T-helper 17 cell (primary cell): ENCODE measurements at places on chromosomes 6 and 20. TPM values are rescaled to one million over a fixed set of nuclear protein-coding genes. Genes with fewer than 3 reads are reported as not detected.

SLC32A1 gene
- total RNA-seq: not detected

RBM24 gene
- 0.15 TPM for total RNA-seq

GGTLC1 gene
- not detected for total RNA-seq

FAM83C gene
- total RNA-seq: not detected

SLC22A2 gene
- total RNA-seq: not detected

KLHDC3 gene
- total RNA-seq: 31.1 TPM

TNFRSF6B gene
- not detected for total RNA-seq

LHFPL5 gene
- not detected for total RNA-seq

HLA-DRB1 gene
- 39.8 TPM for total RNA-seq

FGD2 gene
- total RNA-seq: 1.7 TPM

PI16 gene
- 14.5 TPM for total RNA-seq

ASIP gene
- not detected for total RNA-seq

CALHM5 gene
- 0.65 TPM for total RNA-seq

BCAS1 gene
- 0.27 TPM for total RNA-seq

PPP1R3G gene
- not detected for total RNA-seq

MATN4 gene
- total RNA-seq: not detected

PRND gene
- total RNA-seq: not detected

TPD52L1 gene
- total RNA-seq: not detected

CTCFL gene
- not detected for total RNA-seq
